SK-MEL-5 (cell line): ENCODE measurements at places on chromosomes 1 and 21. TPM values are rescaled to one million over a fixed set of nuclear protein-coding genes. Genes with fewer than 3 reads are reported as not detected.

Gene ZNF695
- 0.08 and 0.72 TPM in 2 replicates for total RNA-seq

Gene KIAA1614
- total RNA-seq = 0.08 and 0.32 TPM in 2 replicates

Gene FAM43B
- not detected in 2 replicates for total RNA-seq

Gene SPOCD1
- 1.4 and 1.5 TPM in 2 replicates for total RNA-seq

Gene ZFP69B
- 3.3 and 3.4 TPM in 2 replicates for total RNA-seq

Gene CNTN2
- total RNA-seq = not detected in 2 replicates
